ENCODE measurements at places on chromosomes 12 and 14.

- no peak for DNase-seq
Observed at GRCh38 chr12:100329800-100330199, 27.1 kb upstream of the SLC17A8 start.

DNA sequence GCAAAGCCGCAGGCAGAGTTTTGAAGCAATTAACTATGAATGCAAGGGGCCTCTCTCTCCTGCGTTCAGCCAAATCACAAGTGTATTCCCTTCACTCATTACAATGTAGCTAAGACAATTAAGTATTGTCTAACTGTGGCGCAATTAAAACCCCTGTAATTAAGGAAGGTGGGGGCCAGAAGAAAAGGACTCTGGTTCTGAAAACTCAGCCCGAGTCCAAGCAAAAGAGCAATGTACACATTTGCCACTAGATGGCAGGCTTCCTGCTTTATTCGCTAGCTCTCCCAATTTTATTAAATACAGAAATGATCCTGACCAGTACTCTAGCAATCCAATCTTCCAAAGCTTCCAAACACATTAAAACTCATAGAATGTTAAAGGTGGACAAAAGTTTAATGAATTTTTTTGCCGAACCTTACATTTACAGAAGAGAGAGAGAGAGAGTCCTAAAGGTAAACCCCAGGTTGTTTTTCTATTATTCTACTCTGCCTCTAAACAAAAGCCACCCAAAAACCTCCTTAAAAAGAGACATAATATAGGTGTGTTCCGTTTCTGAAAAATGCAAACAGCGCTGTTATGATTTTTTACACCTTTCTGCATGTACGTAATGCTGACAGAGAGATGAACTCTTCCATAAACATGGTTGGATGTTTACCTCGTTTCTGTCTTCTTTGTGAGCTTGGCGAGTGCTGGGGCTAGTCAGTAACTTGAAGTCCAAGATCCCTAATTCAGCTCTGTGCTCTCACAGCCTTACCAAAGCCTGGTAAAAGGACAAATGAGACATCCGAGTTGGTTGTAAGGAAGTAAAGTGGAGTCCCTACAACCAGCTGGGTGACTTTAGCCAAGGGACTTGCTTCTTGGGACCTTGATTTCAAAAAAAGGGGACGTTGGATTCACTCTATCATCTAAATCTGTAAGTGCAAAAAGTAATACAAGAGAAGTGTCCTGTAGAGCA lies 50.9 kb upstream of the VASH1 start:
- no peak for DNase-seq

DNA sequence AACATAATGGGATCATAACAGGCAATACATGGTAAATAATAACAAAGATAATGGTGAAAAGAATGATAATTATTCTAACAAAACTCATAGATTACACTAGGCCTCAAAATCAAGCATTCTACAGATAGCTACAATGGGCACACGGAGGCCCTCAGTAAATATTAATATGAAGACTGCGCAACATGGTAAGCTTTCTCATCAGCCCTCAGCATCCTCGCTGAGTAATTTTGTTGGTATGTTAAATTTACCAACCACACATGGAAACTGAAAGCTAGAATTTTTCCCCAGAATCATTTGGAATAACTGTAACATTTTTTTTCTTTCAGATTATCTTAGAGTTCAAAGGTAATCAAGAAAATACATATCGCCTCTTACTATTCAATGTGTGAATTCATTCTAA lies 74.2 kb upstream of the PYGL start:
- no peak for DNase-seq

GRCh38 chr12:55724226-55724939 lies 4.2 kb downstream of the RDH5 start:
- peak; percentile 22 for DNase-seq

GRCh38 chr12:6816598-6816997 lies 5.0 kb upstream of the GPR162 start:
- DNase-seq = no peak

GRCh38 chr12:95397571-95397970 lies 76.4 kb upstream of the METAP2 start:
- no peak for DNase-seq
